Dermis microvascular lymphatic vessel endothelial cell (primary cell): ENCODE measurements at places on chromosomes 1 and 21. TPM values are rescaled to one million over a fixed set of nuclear protein-coding genes. Genes with fewer than 3 reads are reported as not detected.
A peak's percentile ranks its signal among the peaks of the same experiment; 100 is the strongest.

DNA sequence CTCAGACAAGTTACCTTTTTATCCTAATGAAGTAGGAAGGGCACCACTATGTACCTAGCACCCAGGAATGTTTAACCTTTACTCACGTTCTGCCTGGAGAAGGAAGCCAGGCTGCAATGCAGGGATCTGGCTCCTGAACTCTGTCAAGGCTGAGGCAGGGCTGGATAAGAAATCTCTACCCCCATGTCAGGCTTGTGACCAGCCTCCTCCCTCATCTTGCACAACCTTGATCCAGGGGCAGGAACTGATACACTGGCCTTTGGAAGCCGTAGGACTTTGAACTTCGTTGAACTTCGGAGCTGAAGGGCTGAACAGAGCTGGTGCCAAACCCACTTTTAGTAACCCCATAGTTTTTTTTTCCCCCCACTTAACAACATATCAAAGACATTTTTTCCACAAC, 8.0 kb upstream of the AKR1A1 start:
- no peak for DNase-seq

- DNase-seq: no peak
Measured at GRCh38 chr1:161933592-161934588, 89.8 kb downstream of the OLFML2B start.

DNA sequence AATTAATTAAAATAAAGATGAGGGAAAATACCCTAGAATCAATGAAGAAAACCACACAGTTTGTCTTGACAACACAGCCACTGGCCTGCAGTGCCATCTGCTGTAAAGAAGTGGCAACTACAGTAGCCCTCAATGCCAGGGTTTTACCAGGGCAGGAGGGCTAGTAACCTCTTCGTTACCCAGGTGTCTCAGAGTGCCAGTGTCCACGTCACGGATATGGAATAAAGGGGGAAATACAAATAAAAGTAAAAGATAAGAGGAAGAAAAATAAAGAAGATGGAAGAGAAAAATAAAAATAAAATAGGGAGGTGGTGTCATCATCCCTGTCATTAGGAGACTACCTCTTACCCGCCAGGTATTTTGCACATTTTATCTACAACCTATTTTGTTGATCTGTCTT, 14.2 kb upstream of the SLC44A3 start:
- peak; percentile 68 for DNase-seq

MMP23B gene
- 0.25 TPM in 1 of 2 replicates, not detected in the other for total RNA-seq

DNA sequence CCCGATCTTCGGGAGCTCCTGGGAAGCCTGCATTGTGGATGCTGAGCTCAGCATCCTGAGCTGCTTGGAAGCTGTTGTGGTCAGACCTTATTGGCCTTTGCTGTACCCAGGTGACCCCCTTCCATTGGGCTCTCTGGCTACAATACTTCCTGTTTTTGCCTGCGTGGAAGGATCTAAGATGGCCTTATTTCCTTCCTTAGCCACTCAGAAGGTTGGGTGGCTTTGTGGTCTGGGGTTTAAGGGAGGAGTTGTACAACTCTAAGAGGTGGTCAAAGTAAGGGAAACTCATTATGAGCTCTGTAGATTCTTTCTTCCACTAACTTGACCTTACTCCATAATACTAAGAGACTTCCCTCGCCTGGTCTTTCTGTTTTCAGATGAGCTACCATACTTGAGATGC, 17.7 kb downstream of the PFKFB2 start:
- DNase-seq: no peak

- no peak for DNase-seq
Measured at GRCh38 chr21:39347537-39347936, 1.4 kb downstream of the HMGN1 start.

- no peak for DNase-seq
Measured at GRCh38 chr1:117077267-117077666, 17.1 kb downstream of the TTF2 start.

DNA sequence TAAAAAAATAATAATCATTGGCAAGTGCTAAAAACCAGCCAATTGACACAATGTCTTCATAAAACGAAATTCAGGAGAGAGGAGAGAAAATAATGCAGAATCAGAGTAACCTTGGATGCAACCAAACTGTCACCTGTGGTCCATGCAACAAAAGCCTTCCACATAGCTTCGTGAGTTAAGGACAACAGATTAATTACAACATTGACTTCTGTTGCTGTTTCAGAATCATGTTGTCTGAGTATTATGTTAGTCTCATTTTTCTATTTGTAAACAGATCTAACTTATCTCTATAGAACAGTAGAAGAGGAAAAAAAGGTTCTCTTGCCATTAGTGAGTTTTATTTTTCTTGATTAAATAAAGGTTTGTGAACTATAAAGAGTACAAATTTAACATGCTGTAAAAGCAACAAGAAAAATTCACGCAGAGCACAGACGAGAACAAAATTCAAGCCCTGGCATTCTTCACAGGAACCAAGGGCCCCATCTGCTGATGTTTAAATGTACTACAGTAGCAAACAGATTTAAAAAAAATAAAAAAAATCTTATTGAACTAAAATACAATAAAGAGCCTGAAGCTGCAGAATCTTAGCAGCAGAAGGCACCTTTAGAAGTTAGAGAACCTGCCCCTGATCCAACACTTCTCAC, 381.1 kb upstream of the PKN2 start:
- DNase-seq: peak; percentile 3

DNA sequence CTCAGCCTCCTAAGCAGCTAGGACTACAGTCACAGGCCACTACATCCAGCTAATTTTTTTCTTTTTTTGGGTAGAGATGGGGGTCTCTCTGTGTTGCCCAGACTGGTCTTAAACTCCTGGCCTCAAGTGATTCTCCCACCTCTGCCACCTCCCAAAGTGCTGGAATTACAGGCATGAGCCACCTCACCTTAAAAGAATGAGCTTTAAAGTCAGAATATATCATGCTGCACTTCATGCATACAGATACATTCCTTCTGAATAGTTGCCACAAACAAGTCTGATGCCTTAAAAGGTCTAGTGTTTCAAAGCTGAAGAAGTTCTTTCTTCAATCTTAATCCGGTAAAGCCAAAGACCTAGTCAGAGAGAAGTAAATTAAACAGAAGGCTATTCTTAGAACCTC, 23.8 kb upstream of the CPLANE2 start:
- DNase-seq: no peak

- DNase-seq: peak; percentile 33
Measured at GRCh38 chr1:96723377-96723776, 1.8 kb downstream of the PTBP2 start.

- DNase-seq: no peak
Measured at GRCh38 chr1:167635941-167636340, 5.9 kb downstream of the RCSD1 start.

DNA sequence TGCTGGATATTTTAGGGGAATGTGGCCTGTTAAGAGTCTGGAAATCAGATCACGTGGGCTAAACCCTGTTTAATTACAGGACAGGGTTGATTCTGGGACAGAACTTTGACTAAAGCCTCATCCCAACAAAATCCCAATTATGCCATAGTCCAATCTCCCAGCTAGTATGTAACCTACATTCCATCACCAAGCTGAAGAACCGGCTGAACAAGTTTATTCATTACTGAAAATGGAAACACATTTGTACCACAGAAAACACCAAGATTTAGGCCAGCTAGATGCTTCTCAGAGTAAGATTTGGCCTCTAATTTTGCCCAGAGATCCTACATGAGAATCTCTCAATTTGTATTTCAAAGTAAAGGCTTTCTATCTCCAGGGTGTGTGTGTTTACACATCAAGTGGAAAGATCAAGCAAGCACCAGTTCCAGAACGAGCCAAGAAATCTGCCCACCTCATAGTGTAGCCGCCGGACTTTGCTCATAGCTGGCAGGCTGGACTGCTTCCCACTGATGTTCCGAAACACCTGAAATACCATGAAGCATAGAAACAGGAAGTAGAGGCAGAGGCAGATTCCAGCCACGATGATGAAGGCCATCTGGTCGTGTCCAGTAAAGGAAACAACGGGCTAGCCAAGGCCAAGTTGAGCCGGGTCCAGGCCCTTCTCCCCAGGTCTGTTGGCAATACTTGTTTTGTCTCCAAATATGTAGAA, 86.8 kb downstream of the WLS start:
- DNase-seq: peak; percentile 19

TNFSF4 gene
- 2.0 and 3.6 TPM in 2 replicates for total RNA-seq
